NCI-H1436 treated with DMSO at 0.1 percent for 48 hours (cell line): ENCODE measurements at places on chromosomes 2 and 18.

GRCh38 chr2:80002568-80003157 lies 301.9 kb downstream of the LRRTM1 start:
- DNase-seq: no peak

DNA sequence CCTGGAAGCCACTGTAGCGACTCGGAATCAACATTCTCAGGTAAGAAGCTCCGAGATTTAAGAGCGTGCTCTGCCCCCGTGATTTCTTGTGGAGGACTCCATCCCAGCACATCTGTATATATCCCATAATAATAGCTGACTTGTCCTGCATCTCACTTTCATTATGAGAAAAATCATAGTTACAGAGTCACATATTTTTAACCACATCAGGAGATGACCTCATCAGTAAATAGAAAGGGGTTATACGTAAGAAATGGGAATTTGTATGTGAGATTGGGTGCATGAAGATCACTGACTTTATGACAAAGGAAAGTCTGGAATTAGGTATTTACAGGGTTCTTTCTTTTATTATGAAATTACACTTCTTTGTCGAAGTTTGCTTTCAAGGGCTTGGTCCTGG lies 16.4 kb upstream of the TMEM18 start:
- DNase-seq: no peak

DNA sequence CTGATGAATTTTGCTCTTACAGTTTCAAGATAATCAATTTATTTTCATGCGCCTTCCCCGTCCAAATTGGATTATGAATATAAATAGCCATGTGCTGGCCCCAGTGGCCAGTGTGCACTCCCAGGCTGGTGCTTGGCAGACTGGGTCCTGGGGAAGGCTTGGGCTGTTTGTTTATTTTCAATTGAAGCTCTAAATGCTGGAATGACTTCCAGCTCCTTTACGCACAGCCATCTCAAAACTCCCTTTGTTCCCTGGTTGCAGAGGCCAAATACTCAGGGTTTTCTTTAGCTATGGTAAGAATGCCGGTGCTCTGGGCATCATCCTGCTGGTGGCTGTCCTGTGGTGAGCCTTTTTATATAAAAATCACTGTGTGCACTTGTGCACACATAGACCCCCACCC lies 131.5 kb downstream of the PRKCE start:
- no peak for DNase-seq

DNA sequence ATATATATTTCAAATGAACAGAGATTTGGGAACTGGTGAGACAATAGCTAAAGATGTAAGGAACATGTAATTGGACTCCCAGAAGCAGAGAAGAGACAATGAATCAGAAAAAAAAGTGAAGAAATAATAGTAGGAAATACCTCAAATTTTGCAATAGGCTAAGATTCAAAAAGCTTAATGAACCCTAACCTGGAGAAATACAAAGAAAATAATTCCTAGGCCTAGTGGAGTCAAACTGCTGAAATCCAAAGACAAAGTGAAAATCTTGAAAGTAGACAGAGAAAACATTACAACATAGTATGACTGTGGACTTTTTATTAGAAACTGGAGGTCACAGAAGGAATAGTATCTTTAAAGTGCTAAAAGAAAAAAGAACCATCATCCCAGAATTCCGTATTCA lies 76.7 kb downstream of the LAMA3 start:
- DNase-seq: no peak

DNA sequence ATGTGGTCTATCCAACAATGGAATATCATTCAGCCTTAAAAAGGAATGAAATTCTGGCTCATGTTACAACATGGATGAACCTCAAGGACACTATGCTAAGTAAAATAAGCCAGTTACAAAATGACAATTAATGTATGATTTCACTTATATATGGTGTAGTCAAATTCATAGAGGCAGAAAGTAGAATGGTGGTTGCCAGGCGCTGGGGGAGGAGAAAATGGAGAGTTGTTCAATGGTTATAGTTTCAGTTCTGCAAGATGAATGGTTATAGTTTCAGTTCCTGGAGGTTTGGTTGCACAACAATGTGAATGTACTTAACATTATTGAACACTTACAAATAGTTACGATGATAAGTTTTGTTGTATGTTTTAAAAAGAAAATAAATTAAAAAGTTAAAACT lies 79.2 kb upstream of the IL1R2 start:
- no peak for DNase-seq

DNA sequence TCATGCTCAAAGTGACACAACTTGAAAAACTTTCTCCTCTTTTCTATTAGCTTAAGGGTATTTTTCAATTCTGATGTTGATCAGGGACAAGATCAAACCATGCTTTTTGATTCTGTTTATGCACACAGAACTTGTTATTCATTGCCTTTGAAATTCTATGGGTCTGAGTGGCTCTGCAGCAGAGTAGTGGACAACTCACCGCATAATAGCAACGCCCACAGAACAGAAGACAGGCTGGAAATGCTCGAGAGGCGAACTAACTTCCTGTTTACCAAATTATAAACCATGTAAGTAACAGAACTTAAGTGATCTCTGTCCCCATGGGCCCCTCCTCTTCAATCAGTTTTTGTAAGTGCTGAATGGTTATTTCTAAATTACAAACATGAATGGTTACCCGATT lies 131.2 kb downstream of the CBLN2 start:
- no peak for DNase-seq

DNA sequence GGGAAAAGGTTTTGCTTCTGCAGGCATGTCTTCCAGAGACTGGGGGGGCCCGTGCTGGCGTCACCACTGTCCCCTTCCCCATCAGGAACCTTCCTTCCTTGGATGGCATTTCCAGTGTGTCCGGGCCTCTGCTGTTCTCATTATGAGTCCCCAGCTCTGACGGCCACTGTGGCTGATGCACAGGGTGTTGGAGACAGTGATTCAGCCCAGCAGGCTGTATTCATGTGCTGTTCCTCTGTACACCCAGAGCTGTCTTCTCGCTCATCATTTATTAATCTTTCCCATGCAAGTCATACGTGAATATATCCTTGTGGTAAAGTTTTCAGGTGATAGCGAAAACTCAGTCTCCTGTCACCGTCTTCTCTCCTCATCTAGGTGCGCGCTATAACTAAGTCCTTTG lies 57.7 kb downstream of the ASAP2 start:
- DNase-seq: no peak

GRCh38 chr2:108491848-108492247 lies 42.4 kb upstream of the LIMS1 start:
- DNase-seq: no peak

GRCh38 chr2:177036747-177037146 lies 175.8 kb upstream of the HNRNPA3 start:
- DNase-seq: no peak

GRCh38 chr18:78268226-78268988 lies 711.2 kb upstream of the SALL3 start:
- DNase-seq: no peak
